Gastrocnemius medialis (tissue), 4 donors: ENCODE measurements at places on chromosomes 7 and 10. TPM values are rescaled to one million over a fixed set of nuclear protein-coding genes. Genes with fewer than 3 reads are reported as not detected.

ELAPOR2 gene
- total RNA-seq = 3.3 TPM

TUBB8 gene
- total RNA-seq = not detected

- no peaks in the 10 kb centered on the region for H3K4me1 ChIP-seq
- no peak for DNase-seq
- no peak overlapping the region for H3K4me3 ChIP-seq
- H3K27me3 ChIP-seq = no peaks in the 10 kb centered on the region
- no peak overlapping the region for H3K27ac ChIP-seq
Observed at GRCh38 chr7:104625956-104626355, 297.6 kb downstream of the LHFPL3 start.

GRCh38 chr7:104852386-104852785, 161.6 kb upstream of the KMT2E start:
- no peak for DNase-seq
- H3K4me1 ChIP-seq = no peaks in the 10 kb centered on the region
- H3K36me3 ChIP-seq = no peaks in the 10 kb centered on the region

GRCh38 chr10:130466271-130466997, 330.2 kb downstream of the GLRX3 start:
- no peaks in the 10 kb centered on the region for H3K4me1 ChIP-seq
- DNase-seq = no peak
- H3K36me3 ChIP-seq = no peaks in the 10 kb centered on the region

- no peak for DNase-seq
- H3K4me1 ChIP-seq = peaks cover 7% of the 10 kb centered on the region
- H3K27me3 ChIP-seq = no peaks in the 10 kb centered on the region
Observed at GRCh38 chr10:19640566-19641263, 175.5 kb upstream of the PLXDC2 start.
